Activated naive CD4-positive, alpha-beta T cell treated with anti-CD3 and anti-CD28 coated beads, Interleukin-2, amount 50 U/mL, for 72 hours (primary cell): ENCODE measurements at places on chromosomes 6 and 20. TPM values are rescaled to one million over a fixed set of nuclear protein-coding genes. Genes with fewer than 3 reads are reported as not detected.
A peak's percentile ranks its signal among the peaks of the same experiment; 100 is the strongest.

DNA sequence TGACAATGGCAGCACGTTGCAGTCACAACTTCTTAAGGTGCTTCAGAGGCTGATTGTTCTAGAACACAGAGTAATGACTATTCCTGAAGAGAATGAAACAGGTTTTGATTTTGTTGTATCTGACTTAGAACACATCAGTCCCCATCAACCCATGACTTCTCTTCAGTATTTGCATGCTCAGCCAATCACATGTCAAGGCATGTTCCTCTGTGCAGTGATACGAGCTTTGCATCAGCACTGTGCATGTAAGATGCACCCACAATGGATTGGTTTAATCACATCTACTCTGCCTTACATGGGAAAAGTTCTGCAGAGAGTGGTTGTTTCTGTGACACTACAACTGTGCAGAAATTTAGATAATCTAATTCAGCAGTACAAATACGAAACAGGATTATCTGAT lies 54.3 kb downstream of the PGM3 start:
- DNase-seq = no peak

GRCh38 chr6:75317503-75318206 lies 33.1 kb upstream of the TMEM30A start:
- DNase-seq = no peak

DNA sequence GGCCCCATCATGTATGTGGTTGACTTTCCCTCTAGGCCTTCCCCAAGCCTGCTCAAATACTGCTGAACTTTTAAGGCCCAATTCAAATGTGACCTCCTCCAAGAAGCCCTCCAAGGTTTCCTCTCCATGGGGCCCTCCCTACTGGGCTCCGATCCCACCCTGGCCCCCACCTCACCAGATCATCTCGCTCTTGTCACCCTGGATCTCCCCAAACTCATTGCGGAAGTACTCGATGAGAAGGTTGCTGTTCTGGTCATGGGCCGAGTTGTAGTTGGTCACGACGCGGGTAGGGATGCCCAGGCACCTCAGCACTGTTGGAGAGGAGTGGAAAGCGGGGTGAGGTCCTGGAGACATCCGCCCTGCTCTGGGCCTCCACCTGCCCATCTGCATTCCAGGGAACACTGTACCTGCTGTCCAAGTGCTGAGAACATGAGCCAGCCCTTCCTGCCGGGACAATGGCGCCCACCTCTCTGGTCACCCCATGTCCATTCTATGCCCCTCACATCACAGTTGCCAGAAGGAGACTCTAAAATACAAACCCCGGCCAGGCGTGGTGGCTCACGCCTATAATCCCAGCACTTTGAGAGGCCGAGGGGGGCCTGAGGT lies 23.1 kb downstream of the TGM2 start:
- DNase-seq = no peak

GRCh38 chr6:14706378-14706929 lies 539.4 kb upstream of the JARID2 start:
- peak; percentile 27 for DNase-seq

- no peak for DNase-seq
These were observed at the start of gene NHSL1 for GRCh38 chr6:138499303-138500018. NHSL1 (minus strand) TSS chr6:138499494; CDS start chr6:138499290, 204 bp downstream.

- no peak for DNase-seq
These were observed 367.1 kb downstream of the PKHD1 start for GRCh38 chr6:51720327-51720726.

- DNase-seq = no peak
These were observed 293.2 kb downstream of the BTBD9 start for GRCh38 chr6:38346291-38347079.

GRCh38 chr20:49230561-49231133 lies 11.4 kb downstream of the DDX27 start:
- no peak for DNase-seq

- DNase-seq = no peak
These were observed 181.6 kb downstream of the CDC5L start for GRCh38 chr6:44569131-44569530.

- DNase-seq = no peak
These were observed 48.7 kb upstream of the DACT2 start for GRCh38 chr6:168368066-168368820.

- DNase-seq = no peak
These were observed 12.2 kb downstream of the TGIF2 start for GRCh38 chr20:36585410-36586125.

DNA sequence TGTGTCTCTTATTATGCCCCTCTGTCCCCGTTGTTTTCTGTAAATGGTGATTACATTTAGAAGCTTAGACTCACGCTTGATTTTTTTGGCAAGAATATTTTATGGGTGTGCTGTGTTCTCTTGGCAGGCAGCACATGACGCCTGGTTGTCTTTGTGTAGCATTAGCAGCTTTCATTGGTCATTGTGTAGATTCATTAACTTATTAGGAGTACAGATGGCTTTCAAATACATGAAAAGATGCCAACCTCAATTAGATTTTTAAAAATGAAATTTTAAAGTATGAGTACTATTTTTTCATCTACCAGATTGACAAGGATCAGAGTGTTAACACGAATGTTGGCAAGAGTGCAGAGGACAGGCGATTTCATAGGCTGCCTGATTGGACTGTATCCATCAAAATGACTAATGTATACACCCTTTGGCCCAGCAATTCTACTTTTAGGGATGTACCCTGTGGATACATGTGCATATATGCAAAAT lies 15.2 kb downstream of the COX4I2 start:
- no peak for DNase-seq

GRCh38 chr6:32741031-32741960 lies at the start of gene HLA-DQA2:
HLA-DQA2 (plus strand) TSS chr6:32741391; CDS start chr6:32741444, 53 bp downstream.
- no peak for DNase-seq

MCM8 gene
- 62.9 TPM for total RNA-seq

MDFI gene
- total RNA-seq = not detected

BPIFB1 gene
- not detected for total RNA-seq

TMEM63B gene
- 12.4 TPM for total RNA-seq

PRSS16 gene
- 1.3 TPM for total RNA-seq

ID1 gene
- 1.4 TPM for total RNA-seq

EPPIN gene
- not detected for total RNA-seq

C6orf15 gene
- total RNA-seq = not detected
